ENCODE measurements at places on chromosomes 6 and 20.

DNA sequence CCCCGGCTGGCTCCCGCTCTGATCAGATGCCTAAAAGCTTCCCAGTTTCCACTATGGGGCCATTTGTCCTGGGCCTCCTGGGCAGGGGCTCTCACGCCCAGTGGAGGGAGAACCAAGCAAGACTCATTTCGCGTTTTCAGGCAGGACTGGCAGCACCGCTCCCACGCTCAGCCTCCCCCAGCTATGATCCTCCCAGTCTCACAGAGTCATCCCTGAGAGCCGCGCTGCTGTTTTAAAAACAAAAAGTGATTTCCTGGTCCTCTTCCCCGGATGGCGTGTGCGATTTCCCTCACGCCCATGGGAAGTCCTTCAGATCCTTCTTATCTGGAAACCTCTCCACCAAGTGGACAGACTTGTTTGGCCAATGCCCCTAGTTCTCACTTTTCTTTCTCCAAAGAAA lies at the start of gene ADGRF5:
TSS of gene ADGRF5 (minus strand) at position 208 of the 400 bp plus-strand sequence. CDS start 15,176 bp downstream, outside the sequence.
- DNase-seq = no peak

DNA sequence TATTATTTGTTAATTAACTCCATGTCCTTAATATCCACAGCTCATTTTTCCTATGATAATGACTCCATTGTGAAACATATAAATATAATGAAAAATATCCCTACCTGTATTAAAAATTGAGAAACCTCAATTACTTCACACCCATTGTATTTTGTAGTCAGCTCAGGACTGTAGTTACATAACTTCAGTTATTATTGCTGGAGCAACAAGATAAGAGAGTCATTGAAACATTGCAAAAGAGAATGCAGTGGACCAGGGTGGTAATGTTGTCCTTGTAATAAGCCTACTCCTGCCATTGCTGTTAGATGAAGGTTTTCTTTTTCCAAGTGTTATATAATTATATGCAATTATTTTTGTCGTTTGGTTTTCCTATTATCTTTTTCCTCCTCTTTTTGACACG lies 184.4 kb downstream of the PRL start:
- no peak for DNase-seq

DNA sequence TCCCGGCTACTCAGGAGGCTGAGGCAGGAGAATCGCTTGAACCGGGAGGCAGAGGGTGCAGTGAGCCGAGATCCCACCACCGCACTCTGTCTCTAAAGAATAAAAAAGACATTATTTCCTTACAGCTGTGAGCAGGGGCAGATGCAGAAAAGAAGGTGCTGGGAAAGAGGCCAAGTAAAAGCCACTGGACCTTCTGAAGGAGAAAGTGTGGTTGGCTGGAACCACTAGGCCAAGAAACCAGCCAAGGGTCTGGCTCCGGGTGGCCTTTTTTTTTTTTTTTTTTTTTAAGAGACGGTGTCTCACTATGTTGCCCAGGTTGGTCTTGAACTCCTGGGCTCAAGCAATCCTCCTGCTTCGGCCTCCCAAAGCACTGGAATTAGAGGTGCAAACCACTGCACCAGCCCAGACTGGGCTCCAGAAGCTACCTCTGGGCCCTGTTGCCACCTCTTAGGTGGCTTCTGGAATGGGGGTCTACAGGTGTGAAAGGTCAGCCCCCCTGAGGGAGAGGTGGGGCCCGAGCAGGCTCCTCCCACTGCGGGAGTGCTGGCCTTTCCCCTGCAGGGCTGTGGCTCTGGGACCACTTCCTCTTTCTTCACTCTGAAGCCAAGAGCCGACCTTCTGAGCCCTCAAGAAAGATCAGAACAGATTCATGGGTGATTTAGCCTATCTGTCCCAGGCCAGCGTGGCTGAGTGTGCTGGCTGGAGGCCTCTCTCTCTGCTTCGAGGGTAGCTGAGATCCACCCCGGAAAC lies at the start of gene FGD2:
TSS of gene FGD2 (plus strand) at position 595 of the 750 bp plus-strand sequence. CDS start 163 bp downstream, outside the sequence.
- no peak for DNase-seq

- DNase-seq = no peak
These were observed 362.4 kb upstream of the RUNX2 start for GRCh38 chr6:44965708-44966107.

DNA sequence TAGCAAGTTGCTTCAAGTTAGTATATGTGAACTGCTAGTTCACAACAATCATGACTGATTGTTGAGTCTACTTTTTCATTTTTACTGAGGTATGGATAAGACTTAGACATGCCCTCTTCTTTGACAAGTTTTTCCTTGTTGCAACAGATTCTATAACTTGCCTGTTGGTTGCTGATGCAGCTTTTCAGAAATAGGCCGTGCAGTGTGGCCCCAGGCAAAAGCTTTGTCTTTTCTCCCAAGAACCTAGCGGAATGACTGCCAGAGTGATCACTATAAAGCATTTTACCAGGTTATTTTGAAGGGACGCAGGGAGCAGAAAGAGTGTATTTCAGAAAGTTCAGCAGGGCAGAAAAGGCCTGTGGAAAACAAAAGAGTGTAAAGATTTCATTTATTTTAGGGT lies 16.0 kb downstream of the HECA start:
- no peak for DNase-seq

GRCh38 chr20:59663513-59664060 lies 59.2 kb downstream of the PHACTR3 start:
- no peak for DNase-seq

- DNase-seq = no peak
These were observed 14.1 kb downstream of the SNX14 start for GRCh38 chr6:85579581-85579980.

Data from stimulated activated CD4-positive, alpha-beta T cell treated with anti-CD3 and anti-CD28 coated beads, Interleukin-15, amount 100 ng/mL, for 24 hours (primary cell).